Activated T-cell treated with anti-CD3 and anti-CD28 coated beads for 24 hours (primary cell): ENCODE measurements at places on chromosomes 1 and 21.

- no peak for DNase-seq
These were observed 46.3 kb upstream of the TMPRSS15 start for GRCh38 chr21:18449605-18450550.

GRCh38 chr1:38241594-38242334, 195.2 kb upstream of the POU3F1 start:
- no peak for DNase-seq

DNA sequence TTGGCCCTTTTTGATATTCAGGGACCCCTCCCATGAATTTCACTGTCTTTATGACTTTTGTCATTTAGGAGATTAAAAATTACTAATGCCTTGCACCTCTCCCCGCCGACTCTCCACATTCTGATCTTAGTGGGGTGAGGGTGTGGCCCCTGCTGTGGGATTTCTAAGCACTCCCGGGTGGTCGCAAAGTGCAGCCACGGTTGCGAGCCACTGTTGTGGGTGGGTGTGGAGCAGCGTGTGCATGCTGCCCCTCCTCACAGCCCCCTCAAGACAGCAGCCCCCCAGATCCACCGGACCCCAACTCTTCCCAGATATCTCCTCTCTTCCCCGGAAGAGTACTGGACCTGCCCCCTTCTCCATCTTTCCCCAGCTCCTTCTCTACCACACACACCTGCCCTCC, 66.6 kb upstream of the EFHD2 start:
- no peak for DNase-seq

- DNase-seq, result peak; percentile 52
These were observed 135.5 kb downstream of the HIVEP3 start for GRCh38 chr1:41783189-41783639.

DNA sequence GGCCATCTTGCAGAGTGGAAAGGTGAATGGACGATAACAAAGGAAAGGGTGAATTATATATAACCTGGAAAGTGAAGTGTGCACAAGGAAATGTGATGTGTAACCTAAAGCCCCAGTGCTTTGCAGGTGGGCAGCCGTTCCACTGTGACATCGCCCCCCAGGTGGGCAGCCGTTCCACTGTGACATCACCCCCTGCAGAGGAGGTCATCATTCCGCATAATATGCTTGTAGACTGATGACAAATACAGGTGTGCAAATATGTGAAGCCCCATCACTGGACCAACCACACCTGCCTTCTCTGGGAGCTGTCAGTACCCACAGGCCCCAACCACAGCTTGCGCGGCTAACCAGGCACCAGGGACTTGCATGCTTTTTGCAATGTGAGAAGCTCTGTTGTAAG, 4.7 kb upstream of the ZNF496 start:
- DNase-seq, result no peak

DNA sequence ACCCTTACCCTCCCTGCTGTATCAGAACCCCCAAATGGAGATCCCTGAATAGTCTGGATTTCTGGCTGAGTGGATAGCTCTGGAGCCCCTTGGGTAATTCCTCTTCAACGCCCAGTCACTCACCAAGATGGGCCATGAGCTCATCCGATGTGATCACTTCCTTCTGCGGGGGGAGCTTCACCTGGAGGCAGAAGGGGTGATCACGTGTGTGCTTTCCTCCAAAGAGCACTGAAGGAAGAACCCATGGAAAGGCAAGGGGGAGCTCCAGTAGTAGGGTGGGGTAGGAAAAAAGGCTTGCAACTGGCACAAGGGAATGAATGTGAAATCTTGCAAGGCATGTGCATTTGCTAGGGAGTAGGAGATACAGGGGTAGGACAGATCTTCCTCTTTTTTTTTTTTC, 5.1 kb downstream of the MINDY1 start:
- no peak for DNase-seq

DNA sequence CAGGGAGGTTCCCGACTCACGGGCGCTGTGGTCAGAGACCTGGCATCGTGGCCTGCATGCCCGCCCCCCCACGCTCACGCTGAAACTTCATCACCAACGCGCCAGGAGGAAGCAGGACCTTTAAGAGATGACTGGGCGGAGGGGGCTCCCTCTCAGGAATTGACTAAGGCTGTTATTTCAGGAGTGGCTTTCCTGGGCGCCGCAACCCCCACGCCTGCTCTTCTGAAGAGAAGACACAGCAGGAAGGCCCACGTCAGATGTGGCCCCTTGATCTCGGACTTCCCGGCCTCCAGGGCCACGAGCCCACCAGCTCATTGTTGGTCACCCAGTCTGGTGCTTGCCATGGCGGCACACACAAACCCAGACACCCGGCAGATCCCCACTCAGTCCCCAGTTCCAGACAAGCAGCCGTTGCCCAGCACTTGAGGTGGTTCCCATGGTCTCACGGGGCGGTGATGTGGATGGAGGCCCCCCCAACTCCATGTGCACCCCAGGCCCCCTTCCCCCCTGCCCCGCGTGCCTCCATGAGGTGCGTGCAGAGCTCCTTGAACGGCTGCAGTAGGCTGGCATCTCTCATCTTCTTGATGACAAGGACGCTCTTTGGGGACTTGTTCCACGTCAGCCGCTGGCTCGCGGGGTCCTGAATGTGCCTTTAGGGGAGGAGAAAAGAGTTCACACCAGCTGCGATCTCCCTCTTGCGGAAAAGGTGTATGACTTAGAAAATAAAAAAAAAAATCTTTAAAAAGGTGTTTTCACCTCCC, 21.4 kb downstream of the NADK start:
- no peak for DNase-seq

GRCh38 chr1:98452162-98452561, 209.4 kb upstream of the SNX7 start:
- DNase-seq, result no peak

DNA sequence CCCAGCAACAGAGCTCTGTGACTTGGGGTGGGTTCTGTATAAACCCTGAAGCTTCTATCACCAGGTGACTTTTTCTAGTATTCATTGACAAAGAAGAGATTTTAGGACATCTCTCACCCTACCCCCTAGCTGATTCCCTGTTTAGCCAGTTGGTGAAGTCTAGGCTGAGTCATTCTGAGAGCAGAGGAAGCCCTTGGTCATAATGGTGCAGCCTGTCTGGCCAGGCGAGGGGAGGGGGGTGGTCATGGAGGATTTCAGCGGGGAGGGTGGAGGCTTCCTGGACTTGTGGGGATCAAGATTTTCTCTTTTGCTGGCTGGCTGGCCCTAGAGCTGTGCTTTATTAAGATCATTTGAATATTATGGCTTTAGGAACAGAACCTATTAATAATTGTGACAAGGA, 262.6 kb downstream of the CAMTA1 start:
- no peak for DNase-seq

GRCh38 chr1:178472531-178472930, 24.2 kb downstream of the CLEC20A start:
- no peak for DNase-seq

DNA sequence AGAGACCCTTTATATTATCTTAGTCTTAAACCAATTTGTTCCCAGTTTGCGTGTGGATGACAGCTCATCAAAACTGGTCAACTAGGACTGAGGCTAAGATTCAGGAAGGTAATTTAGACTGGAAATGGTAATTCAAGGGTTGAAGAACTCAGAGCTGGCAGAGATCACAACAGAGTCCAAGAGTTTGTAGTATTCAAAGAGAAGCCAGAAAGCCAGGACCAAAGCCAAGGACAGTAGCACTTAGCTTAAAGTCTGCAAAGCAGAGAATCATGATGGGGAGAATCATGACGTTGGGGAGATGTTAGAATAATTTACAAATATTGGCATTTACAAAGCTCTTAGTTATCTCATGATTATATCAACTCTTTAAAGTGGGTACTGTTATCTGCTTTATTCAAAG, 32.6 kb downstream of the RNF11 start:
- no peak for DNase-seq

GRCh38 chr1:82387012-82387366, 586.3 kb downstream of the ADGRL2 start:
- no peak for DNase-seq

DNA sequence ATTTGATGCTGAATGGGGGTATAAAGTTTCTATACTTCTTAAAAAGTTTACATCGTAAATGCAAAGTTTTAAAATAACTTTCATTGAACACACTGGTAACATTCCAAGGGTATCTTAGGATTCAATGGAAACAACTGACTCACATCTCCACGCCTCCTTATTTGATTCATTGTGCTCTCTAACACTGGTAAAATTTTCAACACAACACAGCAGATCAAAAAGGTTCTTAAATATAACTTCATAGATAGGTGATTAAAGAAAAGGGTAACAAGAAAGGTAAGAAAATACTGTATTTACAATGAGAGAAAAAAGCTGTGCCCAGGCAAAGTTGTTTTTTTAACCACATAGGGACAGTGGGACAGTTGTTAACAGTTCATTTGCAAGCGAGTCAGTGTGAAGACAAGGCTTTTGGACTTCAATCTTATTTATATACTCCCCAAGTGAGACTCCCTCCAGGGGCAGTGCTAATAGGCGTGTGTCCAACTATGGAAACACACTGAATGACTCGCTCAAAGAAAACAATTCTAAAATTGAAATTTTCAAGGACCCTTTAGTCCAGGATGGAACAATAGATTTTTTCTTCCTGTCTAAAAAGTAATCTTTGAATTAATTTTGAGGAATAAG, 140.5 kb downstream of the TIAM1 start:
- DNase-seq, result no peak

GRCh38 chr1:54125386-54126070, 27.3 kb downstream of the CDCP2 start:
- DNase-seq, result no peak

- DNase-seq, result no peak
These were observed 4.4 kb downstream of the CYB561D1 start for GRCh38 chr1:109498161-109498801.

DNA sequence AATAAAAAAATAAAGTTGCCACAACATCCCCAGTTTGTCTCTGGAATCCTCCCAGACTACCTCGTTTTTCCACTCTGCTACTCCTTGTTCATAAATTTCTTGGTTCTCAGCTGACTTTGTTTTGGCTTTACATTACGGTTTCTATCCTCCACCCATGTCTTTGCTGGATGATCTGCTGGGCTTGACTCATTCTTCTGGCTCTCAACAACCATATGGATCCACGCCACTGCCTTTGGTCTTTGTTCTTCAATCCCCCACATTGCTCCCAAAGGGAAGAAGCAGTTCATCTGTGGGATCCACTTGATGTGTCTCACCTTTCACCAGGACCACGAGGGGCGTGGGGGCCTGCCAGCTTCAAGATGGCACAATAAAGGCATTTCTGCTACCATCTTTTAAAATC, 67.1 kb upstream of the NBL1 start:
- DNase-seq, result no peak

GRCh38 chr1:67469431-67469830, 39.2 kb upstream of the SERBP1 start:
- no peak for DNase-seq

DNA sequence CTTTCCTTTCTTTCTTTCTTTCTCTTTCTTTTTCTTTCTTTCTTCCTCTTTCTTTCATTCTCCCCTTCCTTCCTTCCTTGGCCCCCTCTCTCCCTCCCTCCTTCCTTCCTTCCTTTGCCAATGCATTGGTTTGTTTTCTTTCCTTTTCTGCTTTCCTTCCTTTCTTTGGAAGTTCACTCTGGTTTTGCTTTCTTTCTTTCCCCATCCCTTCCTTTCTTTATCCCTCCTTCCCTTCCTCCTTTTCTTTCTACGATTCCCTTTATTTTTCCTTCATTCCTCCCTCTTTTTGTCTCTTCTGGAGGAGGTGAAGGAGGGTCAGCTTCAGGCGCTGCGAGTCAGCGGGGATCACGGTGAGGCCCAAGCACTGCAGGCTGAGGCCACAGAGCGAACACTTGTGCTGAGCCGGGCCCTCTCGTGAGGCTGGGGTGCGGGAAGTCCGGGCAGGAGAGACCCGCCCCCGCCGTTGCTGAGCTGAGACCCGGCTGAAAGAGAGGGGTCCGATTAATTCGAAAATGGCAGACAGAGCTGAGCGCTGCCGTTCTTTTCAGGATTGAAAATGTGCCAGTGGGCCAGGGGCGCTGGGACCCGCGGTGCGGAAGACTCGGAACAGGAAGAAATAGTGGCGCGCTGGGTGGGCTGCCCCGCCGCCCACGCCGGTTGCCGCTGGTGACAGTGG, 1.5 kb downstream of the SIM2 start:
- no peak for DNase-seq

- no peak for DNase-seq
These were observed 1.0 kb upstream of the TFF2 start for GRCh38 chr21:42351626-42352440.

DNA sequence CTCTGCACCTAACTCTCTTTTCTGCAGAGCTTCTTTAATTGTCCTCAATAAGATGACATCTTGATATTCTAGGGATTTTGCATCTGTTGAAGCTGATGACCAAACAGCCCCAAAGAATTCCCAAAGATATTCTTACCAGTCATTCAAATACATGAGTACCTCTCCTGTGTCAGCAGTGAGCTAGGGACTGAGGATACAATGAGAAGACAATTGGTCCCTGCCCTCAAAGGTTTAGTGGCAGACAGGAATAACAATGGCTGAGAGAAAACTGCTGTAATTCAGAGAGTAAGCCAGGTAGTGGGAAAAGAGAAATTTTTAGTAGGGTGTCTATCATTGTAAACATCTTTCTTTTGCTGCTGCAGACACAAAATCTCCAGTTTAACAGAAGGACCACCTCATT, 5.9 kb downstream of the MCOLN3 start:
- no peak for DNase-seq

DNA sequence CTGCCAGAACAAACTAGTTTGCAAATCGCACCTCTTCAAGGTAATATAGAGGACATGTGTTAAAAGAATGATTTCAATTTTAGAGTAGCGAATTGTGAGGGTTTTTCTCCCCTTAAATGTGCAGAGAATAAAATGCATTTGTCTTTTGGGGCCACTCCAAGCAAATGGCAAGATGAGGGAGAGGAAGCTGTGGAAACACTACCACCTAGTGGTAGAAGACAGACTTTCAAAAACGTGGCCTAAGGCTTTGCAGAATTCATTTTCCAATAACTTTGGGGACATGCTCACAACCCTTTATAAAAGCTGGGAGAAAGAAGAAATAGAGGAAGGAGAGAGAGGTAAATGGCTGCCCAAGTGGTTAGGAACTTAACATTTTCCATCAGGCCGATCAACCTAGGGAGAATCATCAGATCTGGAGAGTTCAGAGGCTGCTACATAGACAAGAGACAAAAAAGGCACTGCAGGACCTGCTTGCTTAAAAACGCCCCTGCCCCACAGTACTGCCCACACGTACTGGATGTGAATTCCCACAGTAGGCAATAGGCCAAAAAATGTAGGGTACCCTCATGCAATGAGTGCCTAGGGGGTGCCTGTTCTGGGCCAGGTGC, 15.7 kb upstream of the RCAN1 start:
- DNase-seq, result peak; percentile 19

- no peak for DNase-seq
These were observed 7.9 kb upstream of the UMODL1 start for GRCh38 chr21:42063191-42063570.

- no peak for DNase-seq
These were observed 60.1 kb downstream of the KCNAB2 start for GRCh38 chr1:6105763-6106162.
